DMS79 (cell line): ENCODE measurements at places on chromosomes 2 and 18.

DNA sequence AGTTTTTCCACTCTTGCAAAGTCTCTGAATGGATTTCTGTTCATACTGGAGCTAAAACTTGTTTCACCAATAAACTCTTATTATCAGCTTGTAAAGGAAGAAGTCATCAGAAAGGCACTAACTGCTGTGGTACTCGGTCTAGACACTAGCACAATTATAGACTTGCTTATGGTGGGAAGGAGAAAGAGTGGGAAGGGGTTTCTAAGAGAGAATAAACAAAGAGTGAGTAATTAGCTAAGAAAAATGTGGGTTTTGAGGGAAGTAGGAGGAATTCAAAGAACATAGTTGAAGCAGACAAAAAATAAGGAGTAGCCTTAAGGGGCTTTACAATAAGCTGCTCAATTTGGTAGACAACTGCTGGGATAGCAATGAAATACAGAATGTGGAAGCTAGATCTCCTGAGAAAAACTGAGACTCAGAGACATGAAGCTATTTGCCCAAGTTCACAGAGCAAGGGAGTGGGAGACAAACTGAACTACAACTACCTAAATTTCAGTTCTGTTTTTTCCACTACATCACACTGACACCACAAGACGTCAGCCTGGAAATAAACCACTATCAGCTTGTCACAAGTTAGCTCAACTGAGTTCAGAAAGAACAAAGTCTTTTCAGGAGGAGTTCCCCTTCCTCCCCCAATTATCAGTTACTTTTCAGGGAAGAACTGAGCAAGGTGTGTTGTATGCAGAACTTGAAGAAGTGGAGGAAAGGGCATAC lies 59.7 kb downstream of the MAP4K3 start:
- no peak for DNase-seq

DNA sequence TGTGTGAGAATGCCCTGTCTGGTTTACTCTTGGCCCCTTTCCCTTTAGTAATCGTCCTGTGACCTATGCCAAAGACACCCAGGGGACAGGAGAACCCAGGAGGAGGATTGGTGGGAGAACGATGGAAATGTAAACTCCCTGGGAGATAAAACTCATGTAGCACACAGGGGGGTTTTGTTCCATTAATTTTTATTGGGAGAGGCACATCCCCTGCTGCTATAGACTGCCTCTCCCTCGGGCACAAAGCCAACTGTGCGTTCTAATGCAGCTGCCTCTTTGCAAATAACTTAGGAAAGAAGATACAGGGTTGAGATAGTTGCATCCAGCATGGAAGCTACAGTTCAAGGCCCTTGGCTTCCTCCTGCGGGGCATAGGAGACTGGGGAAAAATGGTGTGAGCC lies 489.6 kb downstream of the SLC4A3 start:
- no peak for DNase-seq

DNA sequence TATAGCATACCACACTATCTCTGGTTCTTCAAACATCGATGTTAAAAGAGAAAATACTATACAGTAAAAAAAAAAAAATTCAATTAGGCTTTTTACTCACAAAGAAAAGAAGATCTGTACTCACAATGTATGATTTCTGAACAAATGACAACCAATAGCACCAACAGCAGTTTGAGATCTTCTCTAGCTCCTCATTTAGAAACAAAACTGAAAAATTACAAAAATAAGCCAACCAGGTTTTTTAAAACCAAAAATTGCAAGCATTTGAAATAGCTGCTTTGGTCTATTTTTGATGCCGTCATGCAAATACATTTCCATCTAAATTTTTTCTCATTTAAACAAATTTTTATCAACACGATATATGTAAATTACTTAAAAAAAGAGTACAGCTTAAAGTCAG lies 34.3 kb upstream of the RALBP1 start:
- no peak for DNase-seq

- DNase-seq = no peak
Observed at GRCh38 chr2:8481463-8482009, 200.3 kb upstream of the ID2 start.

- no peak for DNase-seq
Observed at GRCh38 chr18:70321616-70322015, 32.8 kb downstream of the SOCS6 start.
